ENCODE measurements at places on chromosomes 4 and X.
A peak's percentile ranks its signal among the peaks of the same experiment; 100 is the strongest.

DNA sequence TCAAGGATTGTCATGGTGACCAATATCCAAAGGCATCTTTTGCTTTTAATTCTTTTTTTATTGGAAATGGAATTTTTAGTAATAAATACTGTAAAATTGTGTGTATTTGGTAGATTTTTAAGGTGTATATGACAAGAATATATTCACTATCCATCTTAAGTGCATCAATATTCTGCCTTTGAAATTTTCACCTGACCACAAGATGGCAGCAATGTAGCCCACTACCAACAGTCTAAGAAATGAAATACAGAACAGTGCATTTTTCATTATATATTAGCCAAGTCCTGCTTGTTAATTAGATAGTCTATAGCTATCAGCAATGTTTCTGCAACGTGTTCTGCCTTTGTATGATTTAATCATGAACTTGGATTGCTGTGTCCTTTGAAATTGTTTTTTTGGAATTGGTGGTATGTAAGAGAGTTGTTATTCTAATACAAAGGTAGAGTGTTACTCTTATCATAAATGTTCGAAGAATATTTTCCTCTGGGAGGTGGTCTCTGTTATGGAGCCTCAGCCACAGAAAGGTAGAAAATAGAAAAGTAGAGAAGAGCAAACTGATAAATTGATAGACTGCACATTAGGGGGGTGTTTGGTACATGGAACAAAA, 38.2 kb downstream of the HPGDS start:
- DNase-seq: peak; percentile 30

GRCh38 chr4:16617435-16617834, 281.0 kb downstream of the LDB2 start:
- DNase-seq: no peak

DNA sequence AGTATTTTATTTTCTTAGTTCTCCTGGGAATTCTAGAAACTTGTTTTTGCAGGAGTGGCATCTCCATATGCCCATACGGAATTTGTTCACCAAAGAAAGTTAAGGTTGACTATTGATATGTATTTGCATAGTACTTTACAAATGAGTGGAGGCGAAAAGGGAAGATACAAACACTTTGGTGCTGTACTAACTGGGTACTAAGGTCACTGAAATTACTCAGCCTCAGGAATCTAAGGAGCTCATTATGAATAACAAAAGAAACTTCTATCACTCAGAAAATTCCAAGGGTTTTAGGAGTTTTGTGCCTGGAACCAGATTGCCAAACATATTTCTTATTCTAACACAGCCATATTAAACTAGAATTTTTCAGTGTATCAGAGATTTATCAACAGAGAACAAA, 27.4 kb upstream of the TMPRSS11B start:
- DNase-seq: no peak

DNA sequence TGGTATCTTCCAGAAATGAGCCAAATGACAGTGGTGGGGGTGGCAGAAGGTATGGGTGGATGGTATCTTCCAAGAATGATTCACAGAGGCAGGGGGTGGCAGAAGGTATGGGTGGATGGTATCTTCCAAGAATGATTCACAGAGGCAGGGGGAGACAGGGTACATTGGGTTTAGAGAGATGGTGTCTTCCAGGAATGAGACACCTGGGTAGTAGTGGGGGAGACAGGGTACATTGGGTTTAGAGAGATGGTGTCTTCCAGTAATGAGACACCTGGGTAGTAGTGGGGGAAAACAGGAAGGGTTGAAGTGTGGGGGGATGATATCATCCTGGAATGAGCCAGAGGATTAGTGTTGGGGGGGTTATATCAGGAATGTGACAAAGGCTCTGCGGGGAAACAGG, 62.0 kb downstream of the MAOA start:
- no peak for DNase-seq

GRCh38 chrX:41718481-41719235, 5.3 kb upstream of the GPR82 start:
- DNase-seq: peak; percentile 0

- DNase-seq: no peak
Observed at GRCh38 chrX:3407781-3408180, 61.3 kb upstream of the MXRA5 start.

DNA sequence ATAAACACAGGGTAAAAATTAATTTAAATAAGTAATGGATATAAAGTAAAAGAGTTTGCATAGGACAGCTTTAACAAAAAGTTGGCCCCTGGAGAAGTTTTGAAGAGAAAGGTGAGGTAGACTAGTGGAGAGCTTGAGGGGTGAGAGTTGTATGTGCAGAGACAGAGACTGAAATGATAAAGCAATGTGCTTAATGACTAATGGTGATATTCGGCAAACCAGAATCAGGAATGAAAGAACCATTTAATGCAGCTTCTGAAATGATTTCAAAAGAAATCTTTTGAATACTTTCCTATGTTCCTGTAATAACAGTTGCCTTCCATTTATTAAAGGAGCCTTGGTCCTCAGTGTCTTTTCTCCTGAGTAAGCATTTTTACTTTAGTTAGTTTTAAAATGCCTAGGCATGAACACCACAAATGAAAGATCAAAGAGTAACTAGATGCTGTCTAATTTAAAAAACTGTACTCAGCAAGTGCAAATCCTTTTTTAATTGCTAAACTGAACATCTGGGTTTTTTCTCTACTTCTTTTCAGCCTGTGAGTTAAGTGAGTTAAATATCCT, 28.5 kb downstream of the CAMK2D start:
- DNase-seq: no peak

DNA sequence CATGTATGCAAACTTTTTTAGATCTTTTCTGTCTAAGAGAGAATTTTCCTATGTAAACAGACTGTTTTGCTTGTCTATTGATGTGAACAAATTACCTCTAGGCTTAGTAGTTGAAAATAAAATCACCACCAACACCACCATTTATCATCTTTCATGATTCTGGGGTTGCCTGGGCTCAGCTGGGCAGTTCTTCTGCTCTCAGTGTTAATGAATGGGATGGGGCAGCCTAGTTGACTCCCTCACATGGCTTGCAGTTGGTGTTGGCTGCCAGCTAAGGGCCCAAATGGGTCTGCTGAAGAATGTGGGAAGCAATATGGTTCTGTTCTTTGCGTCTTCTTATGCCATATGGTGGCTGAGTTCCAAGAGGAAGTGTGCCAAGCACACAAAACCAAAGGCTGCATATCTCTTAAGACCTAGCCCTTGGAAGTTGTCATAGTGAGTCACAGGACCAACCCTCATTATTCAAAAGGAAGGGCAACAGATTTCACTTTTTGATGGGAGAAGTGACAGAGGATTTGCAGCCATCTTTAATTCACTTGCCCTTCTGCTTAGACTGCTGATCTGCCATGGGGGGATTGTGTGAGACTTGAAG, 17.9 kb downstream of the REELD1 start:
- DNase-seq: no peak

DNA sequence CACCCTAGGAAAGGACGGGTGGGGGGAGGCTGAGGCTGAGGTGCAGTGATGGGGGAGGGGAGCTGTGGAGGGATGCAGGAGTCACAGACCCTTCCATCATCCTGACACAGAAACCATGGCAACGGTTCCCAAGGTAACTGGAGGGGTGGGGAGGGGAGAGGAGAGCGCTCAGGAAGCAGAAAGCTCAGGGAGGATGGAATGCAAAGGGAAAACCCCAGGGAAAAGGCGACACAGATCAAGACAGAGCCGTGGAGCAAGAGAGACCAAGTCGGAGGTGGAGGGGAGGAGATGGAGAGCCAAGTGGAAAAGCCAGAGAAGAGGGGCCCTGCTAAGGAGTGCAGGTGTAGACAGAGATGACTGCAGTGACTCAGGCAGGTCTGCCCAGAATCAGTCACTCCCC, 14.5 kb downstream of the L1CAM start:
- no peak for DNase-seq

DNA sequence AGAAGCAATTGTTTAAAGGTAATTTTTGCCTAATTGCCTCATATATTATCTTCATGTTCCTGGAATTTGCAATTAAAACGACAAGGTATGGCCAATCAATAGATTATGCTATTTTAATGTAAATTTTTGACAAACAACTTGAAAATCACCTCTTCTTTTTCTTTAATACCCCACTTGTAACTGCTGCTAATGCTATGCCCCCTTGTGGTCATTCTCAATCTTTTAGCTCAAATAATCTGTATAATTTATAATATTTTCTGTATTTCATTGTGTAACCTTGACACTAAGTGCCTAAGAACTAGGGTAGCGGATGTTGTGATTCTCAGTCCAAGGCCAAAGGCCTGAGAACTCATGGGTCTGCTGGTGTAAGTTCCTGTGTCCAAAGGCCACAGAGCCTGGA, 831.7 kb upstream of the POU3F4 start:
- peak; percentile 1 for DNase-seq

- DNase-seq: no peak
Observed at GRCh38 chr4:51901363-51901762, 58.4 kb downstream of the DCUN1D4 start.

GRCh38 chr4:73615613-73616012, 4.6 kb downstream of the RASSF6 start:
- DNase-seq: peak; percentile 86

- no peak for DNase-seq
Observed at GRCh38 chr4:20326977-20327376, 75.3 kb downstream of the SLIT2 start.

DNA sequence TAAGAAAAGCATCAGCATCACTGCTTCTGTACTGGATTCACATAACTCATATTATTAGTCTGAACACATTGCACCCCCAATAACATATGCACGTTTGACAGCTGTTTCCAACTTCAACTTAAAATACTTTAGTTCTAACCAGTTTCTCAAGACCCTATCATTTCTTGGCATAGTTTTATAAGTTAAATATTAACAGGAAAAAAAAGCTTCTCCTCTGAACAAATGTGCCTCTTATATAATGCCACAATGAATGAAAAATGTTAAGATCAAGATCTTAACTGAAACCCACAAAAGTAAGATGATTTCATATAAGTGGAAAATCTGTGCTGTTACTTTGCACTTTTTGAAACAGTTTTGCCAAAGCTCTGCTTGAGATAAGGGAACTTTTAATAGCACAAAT, 652.8 kb upstream of the FAM241A start:
- DNase-seq: peak; percentile 28

DNA sequence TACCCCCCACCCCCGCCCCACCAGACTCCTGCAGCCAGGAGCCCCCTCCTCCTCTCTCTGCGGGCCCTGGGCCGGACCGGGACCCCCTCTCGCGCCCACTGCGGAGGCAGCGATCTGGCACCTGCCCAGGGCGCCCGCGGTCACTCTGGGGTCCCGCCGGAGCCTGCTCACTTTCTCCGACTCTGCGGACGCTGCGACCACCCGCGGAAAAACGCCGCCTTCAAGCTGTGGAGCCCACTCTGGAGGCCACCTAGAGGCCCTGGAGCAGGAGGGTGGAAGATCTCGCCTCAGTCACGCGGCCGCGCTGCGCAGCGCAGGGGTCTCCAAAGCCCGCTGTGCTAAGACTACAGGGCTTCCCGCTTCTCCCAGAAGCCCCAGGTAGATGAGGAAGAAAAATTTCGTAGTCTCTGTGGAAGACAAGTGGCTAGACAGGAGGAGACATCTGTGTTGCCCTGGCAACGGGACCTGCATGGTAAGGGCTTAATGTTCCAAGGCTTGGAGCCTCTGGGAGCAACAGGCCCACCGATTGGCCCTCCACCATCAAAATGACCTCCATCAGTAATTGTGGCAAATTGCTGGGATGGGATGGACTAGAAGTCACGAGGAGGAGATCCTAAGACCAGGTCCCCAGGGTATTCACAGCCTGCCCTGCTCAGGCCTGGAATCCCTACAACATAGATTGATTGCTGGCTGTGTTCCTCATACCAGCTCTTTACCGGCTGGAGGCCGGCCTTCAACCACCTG, at the start of gene PNMA6F:
TSS of gene PNMA6F (minus strand) at position 387 of the 744 bp plus-strand sequence. CDS start 1,093 bp downstream, outside the sequence.
- no peak for DNase-seq

DNA sequence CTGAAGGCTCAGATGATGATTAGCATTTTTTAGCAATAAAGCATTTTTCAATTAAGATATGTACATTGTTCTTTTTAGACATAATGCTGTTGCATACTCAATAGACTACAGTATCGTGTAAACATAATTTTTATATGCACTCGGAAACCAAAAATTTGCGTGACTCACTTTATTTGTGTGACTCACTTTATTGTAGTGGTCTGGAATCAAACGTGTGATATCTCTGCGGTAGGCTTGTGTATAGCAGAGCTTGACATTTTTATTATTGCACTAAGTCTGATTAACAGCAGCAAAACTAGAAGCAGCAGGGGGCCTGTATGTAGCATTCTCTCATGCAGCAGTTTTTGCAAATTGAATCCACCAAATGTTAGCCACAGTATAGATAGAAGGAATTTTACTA, 119.1 kb upstream of the PRDX4 start:
- no peak for DNase-seq

DNA sequence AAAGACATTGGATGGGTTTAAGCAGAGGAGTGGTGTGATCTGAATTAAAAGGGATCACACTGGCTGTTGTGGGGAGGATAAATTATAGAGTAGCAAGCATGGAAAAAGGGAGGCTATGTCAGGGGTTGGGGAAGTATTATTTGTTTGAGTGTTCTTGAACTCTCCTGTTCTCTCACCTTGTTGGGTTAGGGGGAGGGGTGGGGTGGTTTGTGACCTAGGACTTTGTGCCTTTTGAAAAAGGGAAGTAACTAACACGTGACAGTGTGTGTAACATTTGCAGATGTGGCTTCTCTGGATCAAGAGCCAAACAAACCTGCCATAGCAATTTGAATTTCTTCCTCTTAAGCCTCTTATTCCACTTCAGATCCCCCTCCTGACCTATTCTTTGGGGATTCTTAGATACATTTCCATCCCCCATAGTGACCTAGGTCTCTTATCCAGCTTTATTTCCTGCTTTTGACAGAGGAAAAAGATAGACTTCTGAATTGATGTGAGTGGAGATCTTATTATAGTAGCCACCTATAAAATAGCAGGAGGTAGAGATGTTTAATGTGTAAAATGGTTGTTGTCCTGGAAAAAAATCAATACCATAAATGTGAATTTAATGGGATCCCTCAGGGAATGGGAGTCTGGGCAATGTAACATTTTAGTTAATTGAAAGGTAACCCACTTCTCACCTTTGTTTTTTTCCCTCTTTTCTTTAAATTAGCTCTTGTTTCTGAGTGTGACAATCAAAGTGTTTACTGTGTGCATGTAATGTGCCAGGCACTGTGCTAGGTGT, 120.4 kb downstream of the CT47B1 start:
- DNase-seq: no peak

GRCh38 chr4:68736813-68737212, 66.4 kb upstream of the UGT2B15 start:
- no peak for DNase-seq

- no peak for DNase-seq
Observed at GRCh38 chr4:71532407-71532806, 193.6 kb downstream of the SLC4A4 start.

DNA sequence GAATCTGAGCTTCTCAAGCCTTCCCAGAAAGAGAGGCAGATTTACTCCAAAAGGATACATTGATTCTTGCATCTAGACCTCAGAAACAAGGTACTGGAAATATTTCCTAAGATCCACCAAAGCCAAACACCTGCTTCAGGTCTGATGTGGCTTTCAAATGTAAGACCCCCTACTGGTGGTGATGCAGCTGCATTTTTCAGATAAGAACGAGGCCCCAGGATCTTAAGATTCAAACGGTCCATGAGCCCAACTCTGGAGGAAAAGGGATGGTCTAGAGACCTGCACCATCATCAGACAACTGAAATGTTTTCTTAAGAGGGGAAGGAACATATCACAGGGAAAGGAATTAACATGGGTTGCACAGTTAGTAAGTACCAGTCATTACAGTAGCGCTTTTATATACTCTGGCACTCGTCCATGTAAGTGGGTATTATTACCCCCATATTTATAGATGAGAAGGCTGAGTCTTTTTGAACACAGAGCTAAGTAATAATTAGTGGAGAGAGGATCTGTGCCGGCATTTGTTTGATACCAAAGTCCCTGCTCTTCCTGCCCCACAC, 73.7 kb downstream of the LEF1 start:
- no peak for DNase-seq

- no peak for DNase-seq
Observed at GRCh38 chr4:180960743-180961401, 1282.3 kb upstream of the TENM3 start.

All from ACHN (cell line).